ENCODE measurements at places on chromosomes 7 and 10.

DNA sequence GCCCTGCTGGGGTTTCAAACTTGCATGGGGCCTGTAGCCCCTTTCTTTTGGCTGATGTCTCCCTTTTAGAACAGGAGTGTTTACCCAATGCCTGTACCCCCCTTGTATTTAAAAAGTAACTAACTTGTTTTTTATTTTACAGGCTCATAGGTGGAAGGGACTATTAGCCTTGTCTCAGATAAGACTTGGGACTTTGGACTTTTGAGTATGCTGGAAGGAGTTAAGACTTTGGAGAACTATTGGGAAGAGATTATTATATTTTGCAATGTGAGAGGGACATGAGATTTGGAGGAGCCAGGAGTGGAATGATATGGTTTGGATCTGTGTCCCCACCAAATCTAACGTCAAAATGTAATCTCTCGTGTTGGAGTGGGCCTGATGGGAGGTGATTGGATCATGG is 314.9 kb upstream of the SP8 start:
- no peaks in the 10 kb centered on the region for H3K27me3 ChIP-seq
- H3K36me3 ChIP-seq, result no peaks in the 10 kb centered on the region
- no peaks in the 10 kb centered on the region for H3K4me1 ChIP-seq
- H3K4me3 ChIP-seq, result no peak overlapping the region
- no peak for DNase-seq

DNA sequence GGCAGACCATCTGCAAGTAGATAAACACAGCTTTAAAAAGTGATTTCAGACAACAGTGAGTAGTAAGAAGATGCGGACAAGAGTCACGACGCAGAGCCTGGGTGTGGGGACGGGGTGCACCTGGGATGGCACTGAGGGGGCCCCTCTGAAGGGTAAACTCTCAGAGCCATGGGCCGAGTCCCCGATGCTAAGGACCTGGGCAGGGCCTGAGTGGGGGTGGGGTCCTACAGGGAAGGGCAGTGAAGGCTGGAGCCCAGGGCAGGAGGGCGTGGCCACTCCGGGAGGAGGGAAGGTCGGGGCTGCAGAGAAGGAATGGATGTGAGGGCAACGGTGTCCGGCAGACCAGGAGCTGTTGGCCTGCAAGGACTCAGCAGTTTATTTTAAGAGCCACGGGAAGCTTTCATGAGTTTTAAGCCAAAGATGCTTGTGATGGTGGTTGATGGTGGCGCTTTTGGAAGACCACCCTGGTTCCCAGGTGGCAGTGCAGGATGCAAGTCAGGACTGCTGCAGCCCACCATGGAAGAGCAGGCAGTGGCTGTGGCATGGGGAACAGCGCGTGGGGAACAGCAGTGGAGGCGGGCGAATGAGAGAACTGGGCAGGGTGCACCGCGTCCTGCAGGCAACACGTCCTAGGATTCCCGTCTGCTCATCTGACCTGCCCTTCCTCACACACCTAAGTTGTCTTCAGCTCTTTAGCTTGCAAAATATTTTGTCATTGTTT is 296.8 kb downstream of the DNAJB6 start:
- H3K4me3 ChIP-seq, result no peak overlapping the region
- H3K27ac ChIP-seq, result no peak overlapping the region
- H3K4me1 ChIP-seq, result no peaks in the 10 kb centered on the region
- peaks cover 10% of the 10 kb centered on the region for H3K27me3 ChIP-seq
- DNase-seq, result no peak

- H3K4me3 ChIP-seq, result no peak overlapping the region
- H3K36me3 ChIP-seq, result no peaks in the 10 kb centered on the region
- no peak for DNase-seq
- no peak overlapping the region for H3K27ac ChIP-seq
- no peaks in the 10 kb centered on the region for H3K27me3 ChIP-seq
Observed at GRCh38 chr10:112213836-112214235, 30.3 kb upstream of the GPAM start.

DNA sequence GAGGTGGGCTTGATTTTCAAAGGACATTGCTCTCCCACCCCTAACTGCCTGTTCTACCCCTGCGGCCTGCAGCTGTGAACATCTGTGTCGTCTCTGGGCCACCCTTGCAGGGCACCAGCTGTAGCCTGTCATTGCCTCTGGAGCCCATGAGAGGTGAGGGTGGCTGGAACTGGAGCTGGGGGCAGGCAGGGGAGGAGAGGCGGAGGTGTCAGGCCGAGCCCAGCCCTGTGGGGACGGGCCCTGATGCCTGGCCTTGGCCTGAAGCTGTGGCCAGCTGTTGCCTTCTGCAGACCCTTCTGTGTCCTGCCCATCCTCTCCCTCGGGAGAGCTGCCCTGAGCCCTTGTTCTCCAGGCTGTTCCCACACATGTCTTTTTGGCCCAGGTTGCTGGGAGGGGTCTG is 44.5 kb downstream of the PALD1 start:
- H3K27ac ChIP-seq, result no peak overlapping the region
- no peak overlapping the region for H3K4me3 ChIP-seq
- no peaks in the 10 kb centered on the region for H3K4me1 ChIP-seq
- no peaks in the 10 kb centered on the region for H3K27me3 ChIP-seq

- no peak overlapping the region for H3K4me3 ChIP-seq
- no peaks in the 10 kb centered on the region for H3K36me3 ChIP-seq
- DNase-seq, result no peak
- H3K4me1 ChIP-seq, result no peaks in the 10 kb centered on the region
- no peaks in the 10 kb centered on the region for H3K27me3 ChIP-seq
- H3K27ac ChIP-seq, result no peak overlapping the region
Observed at GRCh38 chr7:91912494-91912893, 28.2 kb upstream of the AKAP9 start.

DNA sequence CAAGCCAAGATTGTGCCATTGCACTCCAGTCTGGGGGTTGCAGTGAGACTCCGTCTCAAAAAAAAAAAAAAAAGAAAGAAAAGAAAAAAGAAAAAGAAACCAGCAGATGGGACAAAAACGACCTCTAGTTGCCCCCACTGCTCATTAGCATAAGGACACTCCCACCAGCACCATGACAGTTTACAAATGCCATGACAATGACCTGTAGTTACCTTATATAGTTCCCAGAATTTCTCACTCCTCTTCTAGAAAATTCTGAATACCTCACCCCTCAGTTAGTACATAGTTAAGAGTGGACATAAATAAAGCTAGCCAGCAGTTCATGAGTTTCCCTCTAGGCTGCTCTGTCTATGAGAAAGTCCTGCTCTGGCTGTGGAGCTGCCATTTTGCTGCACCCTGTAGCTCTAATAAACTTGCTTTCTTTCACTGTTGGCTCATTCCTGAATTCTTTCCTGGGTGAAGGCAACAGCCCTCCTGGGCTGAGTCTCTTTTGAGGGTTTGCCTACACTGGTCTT is 276.8 kb upstream of the AKR1E2 start:
- no peaks in the 10 kb centered on the region for H3K4me1 ChIP-seq
- H3K27ac ChIP-seq, result no peak overlapping the region
- no peaks in the 10 kb centered on the region for H3K36me3 ChIP-seq
- no peaks in the 10 kb centered on the region for H3K27me3 ChIP-seq
- DNase-seq, result no peak
- H3K4me3 ChIP-seq, result no peak overlapping the region

GRCh38 chr7:73726083-73726466 is 6.6 kb upstream of the STX1A start:
- no peak for DNase-seq
- H3K36me3 ChIP-seq, result no peaks in the 10 kb centered on the region
- H3K4me3 ChIP-seq, result no peak overlapping the region
- H3K4me1 ChIP-seq, result peaks cover 10% of the 10 kb centered on the region
- H3K27me3 ChIP-seq, result no peaks in the 10 kb centered on the region

DNA sequence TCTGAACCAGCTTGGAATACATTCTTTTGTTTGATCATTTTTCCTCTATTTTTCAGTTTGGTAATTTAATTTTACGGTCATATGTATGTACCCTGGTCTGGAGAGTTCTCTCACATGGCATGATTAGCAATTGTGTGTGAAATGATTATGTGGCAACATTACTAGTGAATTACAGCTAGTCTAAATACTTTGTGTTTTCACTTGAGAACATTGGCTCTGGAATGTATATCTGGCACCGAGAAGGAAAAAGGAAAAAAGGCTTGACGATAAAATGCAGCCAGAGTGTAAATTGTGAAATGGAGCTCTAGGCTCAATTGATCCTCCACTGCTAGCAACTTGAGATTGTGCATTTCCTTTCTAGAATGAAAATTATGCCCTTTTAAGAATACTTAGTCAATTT is 397.2 kb downstream of the EXOC4 start:
- H3K4me3 ChIP-seq, result no peak overlapping the region
- H3K27ac ChIP-seq, result no peak overlapping the region
- H3K36me3 ChIP-seq, result no peaks in the 10 kb centered on the region

DNA sequence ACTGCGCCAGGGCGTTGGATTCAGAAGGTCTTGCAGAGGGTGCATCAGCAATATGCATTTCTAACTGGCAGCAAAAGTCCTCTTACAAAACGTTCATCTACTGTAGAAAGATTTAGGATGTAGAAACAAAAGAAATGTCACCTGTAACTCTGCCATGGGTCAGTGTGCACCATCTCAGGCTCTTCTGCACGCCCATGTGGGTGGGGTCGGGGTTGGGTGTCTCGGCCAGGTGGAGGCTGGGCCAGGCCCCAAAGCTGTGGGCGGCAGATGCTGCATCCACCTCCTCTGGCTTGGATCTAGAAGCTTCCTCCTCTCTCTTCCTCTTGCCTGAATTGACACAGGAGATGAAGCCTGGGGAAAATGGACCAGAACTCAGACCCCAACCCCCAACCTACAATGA is 111.3 kb upstream of the PPP2R2D start:
- H3K27me3 ChIP-seq, result no peaks in the 10 kb centered on the region
- no peak overlapping the region for H3K4me3 ChIP-seq
- H3K36me3 ChIP-seq, result no peaks in the 10 kb centered on the region
- H3K27ac ChIP-seq, result no peak overlapping the region
- no peaks in the 10 kb centered on the region for H3K4me1 ChIP-seq

- H3K27ac ChIP-seq, result no peak overlapping the region
- no peaks in the 10 kb centered on the region for H3K27me3 ChIP-seq
- no peak for DNase-seq
- no peak overlapping the region for H3K4me3 ChIP-seq
- no peaks in the 10 kb centered on the region for H3K4me1 ChIP-seq
Observed at GRCh38 chr7:28192786-28193585, 12.4 kb upstream of the JAZF1 start.

DNA sequence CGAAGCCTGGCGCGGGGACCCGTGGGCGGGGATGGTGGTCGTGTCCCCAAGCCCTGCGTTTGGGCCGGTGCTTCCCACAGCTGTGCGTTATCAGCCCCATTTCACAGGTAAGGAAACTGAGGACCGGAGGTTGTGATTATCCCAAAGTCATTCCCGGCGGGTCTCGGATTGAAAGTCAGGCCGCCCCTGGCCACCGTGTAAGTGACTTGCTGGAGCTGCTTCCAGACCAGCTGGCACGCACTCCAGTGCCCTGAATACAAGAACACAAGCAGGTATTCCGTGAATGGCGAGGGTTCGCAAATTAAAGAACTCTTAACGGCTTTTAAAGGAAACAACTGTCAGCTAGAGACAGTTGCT is 675 bp upstream of the ATE1 start:
- peak; percentile 34 for DNase-seq
- peak overlapping the region; percentile 93 for H3K27ac ChIP-seq
- no peaks in the 10 kb centered on the region for H3K27me3 ChIP-seq
- H3K4me1 ChIP-seq, result peaks cover 12% of the 10 kb centered on the region

GRCh38 chr7:123367031-123367430 is 167.3 kb upstream of the SLC13A1 start:
- no peak overlapping the region for H3K4me3 ChIP-seq
- no peaks in the 10 kb centered on the region for H3K4me1 ChIP-seq
- no peaks in the 10 kb centered on the region for H3K36me3 ChIP-seq
- no peak overlapping the region for H3K27ac ChIP-seq
- H3K27me3 ChIP-seq, result no peaks in the 10 kb centered on the region

- no peak overlapping the region for H3K4me3 ChIP-seq
- H3K4me1 ChIP-seq, result no peaks in the 10 kb centered on the region
- no peaks in the 10 kb centered on the region for H3K27me3 ChIP-seq
- no peaks in the 10 kb centered on the region for H3K36me3 ChIP-seq
Observed at GRCh38 chr10:9024210-9024609, 969.7 kb downstream of the GATA3 start.

DNA sequence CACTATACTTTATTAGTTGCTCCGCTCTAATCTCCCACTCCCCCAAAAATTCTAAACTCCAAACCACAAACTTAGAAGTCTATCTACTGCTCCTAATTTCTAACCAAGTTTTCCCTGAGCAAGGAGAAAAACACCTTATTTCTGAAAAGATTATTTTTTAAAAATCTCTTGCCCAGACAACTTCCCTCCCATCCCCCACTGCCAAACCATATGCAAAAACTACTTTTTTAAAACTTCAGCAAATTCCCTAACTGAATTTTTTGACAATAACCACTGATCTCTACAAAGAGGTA is 1.9 kb downstream of the UBE2H start:
- peaks cover 46% of the 10 kb centered on the region for H3K4me1 ChIP-seq
- peak overlapping the region; percentile 99 for H3K27ac ChIP-seq
- H3K4me3 ChIP-seq, result peak overlapping the region; percentile 78
- no peak for DNase-seq

GRCh38 chr7:1516586-1517251 is 12.5 kb upstream of the INTS1 start:
- no peaks in the 10 kb centered on the region for H3K36me3 ChIP-seq
- no peaks in the 10 kb centered on the region for H3K27me3 ChIP-seq
- no peak overlapping the region for H3K27ac ChIP-seq
- H3K4me1 ChIP-seq, result peaks cover 17% of the 10 kb centered on the region
- DNase-seq, result no peak

- no peak overlapping the region for H3K27ac ChIP-seq
- H3K27me3 ChIP-seq, result no peaks in the 10 kb centered on the region
- H3K4me3 ChIP-seq, result no peak overlapping the region
- H3K4me1 ChIP-seq, result peaks cover 4% of the 10 kb centered on the region
- H3K36me3 ChIP-seq, result no peaks in the 10 kb centered on the region
Observed at GRCh38 chr7:13832346-13832745, 157.1 kb downstream of the ETV1 start.

- H3K36me3 ChIP-seq, result peaks cover 3% of the 10 kb centered on the region
- DNase-seq, result no peak
- no peaks in the 10 kb centered on the region for H3K27me3 ChIP-seq
- no peak overlapping the region for H3K27ac ChIP-seq
Observed at GRCh38 chr10:58818900-58819299, 306.2 kb downstream of the BICC1 start.

Data from tibial artery (tissue), 4 donors.